ENCODE measurements at places on chromosomes 1 and 21.

DNA sequence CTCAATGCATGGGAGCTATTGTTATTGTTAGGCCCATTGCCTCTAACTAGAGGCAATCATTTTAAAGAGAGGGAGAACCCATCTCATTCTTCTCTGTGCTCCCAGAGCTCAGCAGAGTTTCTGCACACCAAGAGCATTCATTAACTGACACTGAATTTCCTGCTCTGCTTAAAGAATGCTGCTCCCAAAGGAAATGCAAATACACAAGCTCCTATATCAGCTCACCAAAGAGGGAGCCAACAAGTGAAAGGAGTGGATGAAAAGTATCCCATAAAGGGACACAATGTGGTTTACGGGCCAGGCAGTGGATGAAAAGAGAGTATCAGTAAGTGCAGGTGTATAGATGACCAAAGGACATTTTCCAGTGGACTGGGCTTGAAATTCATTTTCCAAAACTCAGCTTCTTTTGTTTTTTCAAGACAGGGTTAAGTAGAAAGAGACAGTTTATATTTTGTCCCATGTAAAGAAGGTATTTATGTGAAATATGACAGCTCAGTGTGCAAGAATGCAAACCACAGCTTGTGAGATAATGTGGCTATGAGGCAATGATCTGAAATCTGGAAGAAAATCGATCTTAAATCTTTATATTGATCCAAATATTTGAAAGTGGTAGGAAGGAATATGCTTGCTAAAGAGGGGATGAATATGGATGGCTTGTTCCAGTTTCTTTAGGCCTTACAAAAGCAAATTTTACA lies 207.7 kb upstream of the CAMK1G start:
- DNase-seq: no peak

- no peak for DNase-seq
Observed at GRCh38 chr1:44934791-44935190, 51.6 kb downstream of the EIF2B3 start.

DNA sequence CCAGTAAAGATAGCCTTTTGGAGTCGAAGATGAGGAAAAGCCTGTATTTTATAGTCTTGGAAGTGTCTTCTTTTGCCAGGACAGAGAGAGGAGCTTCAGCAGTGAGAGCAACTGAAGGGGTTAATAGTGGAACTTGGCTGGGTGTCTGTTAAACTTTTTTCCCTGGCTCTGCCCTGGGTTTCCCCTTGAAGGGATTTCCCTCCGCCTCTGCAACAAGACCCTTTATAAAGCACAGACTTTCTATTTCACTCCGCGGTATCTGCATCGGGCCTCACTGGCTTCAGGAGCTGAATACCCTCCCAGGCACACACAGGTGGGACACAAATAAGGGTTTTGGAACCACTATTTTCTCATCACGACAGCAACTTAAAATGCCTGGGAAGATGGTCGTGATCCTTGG lies at the start of gene VCAM1:
Gene VCAM1, plus strand, starts transcription at position 253 of the 400 bp plus-strand sequence. Its CDS starts 119 bp downstream, at position 372.
- DNase-seq: no peak

GRCh38 chr1:185396126-185396525 lies 79.1 kb upstream of the IVNS1ABP start:
- no peak for DNase-seq

- DNase-seq: no peak
Observed at GRCh38 chr1:212980123-212980785, 29.9 kb downstream of the VASH2 start.

DNA sequence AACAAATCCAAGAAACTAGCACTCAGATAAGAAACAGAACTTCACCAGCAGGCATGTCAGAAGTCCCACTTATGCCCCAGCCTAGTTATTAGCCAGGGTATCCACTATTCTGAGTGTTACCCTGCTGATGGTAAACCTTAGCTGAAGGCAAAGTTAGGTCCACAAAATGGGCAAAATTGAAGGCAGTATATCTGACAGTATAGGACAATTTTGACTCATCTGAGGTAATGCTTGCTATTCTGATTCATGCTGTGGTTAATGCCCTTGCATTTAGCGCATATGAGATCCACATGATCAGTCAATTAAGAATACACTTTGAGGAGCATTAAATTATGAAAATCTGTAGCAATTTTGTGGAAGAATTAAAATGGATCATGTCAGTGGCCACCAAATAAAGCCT lies 15.1 kb downstream of the IFI44 start:
- DNase-seq: no peak

DNA sequence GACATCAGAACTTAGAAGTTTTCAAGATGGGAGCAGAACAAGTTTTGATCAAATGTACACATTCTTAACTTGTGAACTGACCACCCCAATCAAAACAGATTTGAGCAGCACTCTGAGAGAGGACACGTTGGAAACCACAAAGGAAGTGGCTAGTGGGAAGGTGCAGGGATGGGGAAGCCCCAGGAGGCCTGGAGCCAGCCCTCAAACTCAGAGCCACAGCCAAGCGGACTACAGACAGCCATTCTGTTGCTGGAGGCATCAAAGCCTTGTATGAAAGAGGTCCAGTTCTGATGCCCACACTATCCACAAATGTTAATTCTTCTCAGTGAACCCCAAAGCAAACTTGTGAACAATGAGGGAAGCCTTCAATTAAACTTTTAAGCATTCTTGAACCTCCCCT lies 143.6 kb upstream of the RAB4A start:
- DNase-seq: no peak

DNA sequence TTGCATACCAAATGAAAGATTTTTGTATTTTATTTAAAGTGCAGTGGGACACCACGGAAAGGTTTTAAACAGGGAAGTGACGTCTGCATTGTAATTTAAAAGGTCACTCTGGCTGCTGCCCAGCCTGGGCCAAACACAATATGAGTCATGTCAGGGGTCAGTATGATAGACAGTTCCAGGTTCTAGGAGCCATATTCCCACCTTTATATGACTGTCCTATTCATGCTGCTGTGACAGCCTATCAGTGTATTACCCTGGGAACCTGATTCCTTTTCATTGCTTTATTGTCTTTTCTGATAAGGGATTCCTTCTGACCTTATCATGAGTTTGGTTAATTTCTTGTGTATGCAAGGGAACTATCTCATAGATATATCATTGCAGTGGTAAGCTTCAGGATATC lies 5.3 kb downstream of the VANGL1 start:
- no peak for DNase-seq

DNA sequence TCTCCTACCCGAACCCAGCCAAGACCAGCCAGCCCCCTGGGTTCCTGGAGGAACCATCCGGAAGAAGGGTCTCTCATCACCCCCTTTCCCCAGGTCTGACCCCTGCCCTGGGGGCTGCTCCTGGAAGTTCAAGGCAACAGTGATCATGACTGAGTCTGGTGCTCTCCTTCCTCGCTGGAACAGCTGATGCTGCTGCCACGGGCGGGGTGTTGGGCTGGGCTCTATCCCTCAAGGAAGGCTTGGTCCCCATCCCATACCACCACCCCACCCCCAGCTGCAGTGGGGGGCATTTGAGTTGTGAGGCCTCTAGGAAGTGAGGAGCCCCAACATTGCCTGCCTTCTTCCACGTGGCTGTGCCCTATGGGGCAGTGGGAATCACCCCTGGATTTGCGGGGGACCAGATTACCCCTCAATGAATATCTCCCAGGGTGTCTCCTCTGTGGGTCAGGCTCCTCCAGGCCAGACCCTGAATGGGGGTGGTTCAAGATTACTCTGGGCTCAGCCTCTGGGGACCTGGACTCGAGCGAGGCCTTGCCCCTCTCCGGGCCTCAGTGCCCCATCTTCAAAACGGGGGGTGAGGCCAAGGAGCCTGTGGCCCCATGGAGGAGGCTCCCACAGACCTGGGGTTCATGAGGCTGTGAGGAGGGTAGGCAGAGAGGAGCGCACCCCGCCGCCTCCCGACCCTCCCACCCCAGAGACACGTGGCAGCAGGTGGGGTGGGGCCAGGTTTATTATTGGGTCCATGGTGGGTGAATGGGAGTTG lies 2.8 kb downstream of the MASP2 start:
- DNase-seq: no peak

GRCh38 chr1:247294282-247294681 lies 37.4 kb downstream of the ZNF496 start:
- DNase-seq: no peak

DNA sequence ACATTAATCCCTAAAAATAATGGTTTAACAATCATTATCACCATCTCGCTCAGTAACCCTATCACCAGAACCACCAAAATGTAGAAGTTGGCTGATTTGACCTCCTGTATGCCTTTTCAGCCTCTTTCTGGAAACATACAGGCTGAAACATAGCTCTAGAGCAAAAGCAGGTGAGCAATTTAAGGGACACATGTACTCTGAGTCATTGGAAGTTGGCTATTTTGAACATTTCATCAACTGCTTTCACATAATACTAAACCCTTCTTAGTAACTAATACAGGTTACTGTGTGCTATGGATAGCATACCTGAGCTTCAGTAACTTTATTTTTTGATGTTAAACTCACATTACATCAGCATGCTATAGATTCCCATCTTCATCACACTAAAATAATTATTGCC lies 19.8 kb upstream of the DDAH1 start:
- DNase-seq: no peak

- DNase-seq: no peak
Observed at GRCh38 chr1:166470441-166470840, 303.6 kb upstream of the FAM78B start.

DNA sequence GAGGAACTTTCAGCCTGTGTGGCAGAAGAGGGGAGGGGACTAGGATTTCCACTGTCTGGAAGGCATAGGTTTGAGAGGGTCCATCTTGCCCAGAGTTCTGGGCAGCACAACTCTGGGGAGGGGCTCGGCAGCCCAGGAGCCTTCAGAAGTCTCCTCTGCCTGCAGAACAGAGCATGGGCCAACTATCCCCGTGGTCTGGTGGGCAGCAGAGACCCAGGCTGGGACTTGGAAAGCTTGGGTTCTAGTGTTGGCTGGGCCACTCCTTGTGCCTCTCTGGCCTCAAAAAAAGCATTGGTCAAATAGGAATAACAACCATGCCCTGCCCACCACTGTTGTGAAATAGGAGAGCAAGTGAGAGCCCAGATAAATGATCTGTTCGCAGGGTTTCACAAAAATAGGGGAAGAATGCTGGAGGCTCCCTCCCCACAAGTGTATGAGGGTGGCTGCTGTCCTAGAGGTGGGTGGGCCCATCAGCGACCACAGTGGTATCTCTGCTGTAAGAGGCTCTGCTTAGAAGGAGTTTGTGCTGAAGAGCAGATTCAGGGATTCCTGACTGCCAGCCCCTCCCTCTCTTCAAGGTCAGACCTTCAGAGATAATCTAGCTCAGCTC lies 8.9 kb downstream of the EPHA10 start:
- no peak for DNase-seq

- no peak for DNase-seq
Observed at GRCh38 chr1:201261771-201262547, 21.3 kb upstream of the PKP1 start.

DNA sequence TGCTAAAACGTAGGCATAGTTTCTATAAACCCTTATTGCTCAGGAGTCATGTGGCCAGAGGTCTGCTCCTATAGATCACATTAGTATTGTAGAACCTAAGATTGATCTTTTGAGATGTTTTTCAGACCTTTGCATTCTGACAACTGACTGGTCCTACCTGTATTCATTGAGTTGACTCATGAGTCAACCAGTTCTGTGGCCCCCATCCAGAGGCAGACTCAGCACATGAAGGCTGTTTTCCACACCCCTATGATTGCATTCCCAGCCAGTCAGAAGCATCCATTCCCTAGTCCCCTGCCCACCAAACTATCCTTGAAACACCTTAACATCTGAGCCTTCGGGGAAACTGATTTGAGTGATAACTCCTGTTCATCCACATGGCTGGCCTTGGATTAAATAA lies 451.7 kb downstream of the SIPA1L2 start:
- no peak for DNase-seq

DNA sequence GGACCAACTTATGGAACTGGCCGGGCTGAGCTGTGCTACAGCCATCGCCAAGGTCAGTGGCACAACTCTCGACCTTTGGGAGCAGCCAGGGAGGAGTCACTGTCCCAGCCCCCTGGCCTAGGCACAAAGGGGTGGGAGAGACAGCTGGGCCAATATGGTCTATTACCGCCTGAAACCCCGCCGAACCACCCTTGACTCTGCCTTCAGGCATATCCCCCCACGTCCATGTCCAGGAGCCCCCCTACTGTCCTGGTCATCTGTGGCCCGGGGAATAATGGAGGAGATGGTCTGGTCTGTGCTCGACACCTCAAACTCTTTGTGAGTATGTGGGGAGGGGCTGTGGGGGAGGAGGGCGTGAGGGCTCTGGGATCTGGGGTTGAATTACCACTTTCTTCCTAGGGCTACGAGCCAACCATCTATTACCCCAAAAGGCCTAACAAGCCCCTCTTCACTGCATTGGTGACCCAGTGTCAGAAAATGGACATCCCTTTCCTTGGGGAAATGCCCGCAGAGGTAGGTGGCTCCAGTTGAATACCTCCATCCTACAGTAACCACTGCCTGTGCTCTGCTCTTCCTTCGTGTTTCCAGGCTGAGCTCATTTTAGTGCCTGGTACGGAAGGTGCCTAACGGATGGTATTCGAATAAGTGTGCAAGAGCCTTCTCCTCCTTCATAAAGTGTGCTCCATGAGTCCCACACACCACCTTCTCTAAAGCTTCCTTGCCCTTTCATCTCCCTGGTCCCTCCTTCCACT lies 758 bp downstream of the NAXE start:
- DNase-seq: no peak

GRCh38 chr1:41468122-41468762 lies 16.2 kb downstream of the EDN2 start:
- no peak for DNase-seq

GRCh38 chr1:200415789-200416593 lies 6.2 kb upstream of the ZNF281 start:
- no peak for DNase-seq

DNA sequence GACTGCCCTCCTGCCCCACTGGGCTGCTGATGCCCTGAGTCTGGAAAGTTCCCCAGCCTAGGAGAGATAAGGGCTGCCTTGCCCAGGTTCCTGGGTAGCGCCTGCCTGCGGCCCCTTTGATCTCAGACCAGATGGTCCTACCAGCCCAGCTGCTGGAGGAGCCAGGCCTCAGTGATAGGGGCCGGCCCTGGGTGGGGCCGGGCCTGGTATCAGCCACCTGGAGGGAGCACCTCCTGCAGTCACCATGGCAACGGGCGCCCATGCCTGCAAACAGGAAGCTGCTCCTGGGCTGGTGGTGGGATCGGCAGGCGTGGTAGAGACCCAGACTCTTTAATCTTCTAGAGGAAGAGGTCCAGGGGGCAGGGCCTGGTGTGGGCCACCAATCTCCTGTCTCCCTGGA lies 119.7 kb upstream of the WNT4 start:
- DNase-seq: no peak

GRCh38 chr1:41041614-41042270 lies 20.2 kb upstream of the SLFNL1 start:
- DNase-seq: no peak

- no peak for DNase-seq
Observed at GRCh38 chr1:8019229-8019620, 6.9 kb downstream of the ERRFI1 start.

- DNase-seq: no peak
Observed at GRCh38 chr1:68151690-68152089, 80.6 kb downstream of the WLS start.

GRCh38 chr1:236659792-236660587 lies 26.3 kb upstream of the ACTN2 start:
- DNase-seq: no peak

- DNase-seq: no peak
Observed at GRCh38 chr1:47577303-47578025, 139.6 kb downstream of the FOXD2 start.

All from activated CD4-positive, alpha-beta T cell treated with anti-CD3 and anti-CD28 coated beads, Interleukin-2, amount 50 U/mL, for 24 hours (primary cell).